ENCODE measurements at places on chromosomes 4 and X. TPM values are rescaled to one million over a fixed set of nuclear protein-coding genes. Genes with fewer than 3 reads are reported as not detected.

DNA sequence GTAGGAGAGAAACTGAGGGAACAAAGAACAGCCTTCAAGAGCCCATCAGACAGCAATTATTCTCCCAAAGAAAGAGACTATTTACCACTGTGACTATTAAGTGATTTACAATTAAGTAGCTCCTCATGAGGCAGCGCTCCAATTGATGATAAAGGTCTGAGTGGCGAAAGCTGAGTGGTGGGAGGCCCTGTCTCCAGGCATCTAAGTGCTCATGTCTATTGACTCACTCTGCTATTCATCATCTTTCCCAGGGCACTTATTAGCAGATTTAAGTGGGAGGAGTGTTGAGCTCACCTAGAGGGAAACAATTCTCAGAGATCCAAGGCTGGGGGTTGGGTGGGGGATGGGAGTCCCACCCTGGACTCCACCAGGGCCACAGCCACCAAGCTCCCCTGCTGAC lies 23.3 kb downstream of the AMER1 start:
- no peak for DNase-seq

GRCh38 chrX:144790148-144790547 lies 457.2 kb upstream of the SPANXN1 start:
- no peak for DNase-seq

DNA sequence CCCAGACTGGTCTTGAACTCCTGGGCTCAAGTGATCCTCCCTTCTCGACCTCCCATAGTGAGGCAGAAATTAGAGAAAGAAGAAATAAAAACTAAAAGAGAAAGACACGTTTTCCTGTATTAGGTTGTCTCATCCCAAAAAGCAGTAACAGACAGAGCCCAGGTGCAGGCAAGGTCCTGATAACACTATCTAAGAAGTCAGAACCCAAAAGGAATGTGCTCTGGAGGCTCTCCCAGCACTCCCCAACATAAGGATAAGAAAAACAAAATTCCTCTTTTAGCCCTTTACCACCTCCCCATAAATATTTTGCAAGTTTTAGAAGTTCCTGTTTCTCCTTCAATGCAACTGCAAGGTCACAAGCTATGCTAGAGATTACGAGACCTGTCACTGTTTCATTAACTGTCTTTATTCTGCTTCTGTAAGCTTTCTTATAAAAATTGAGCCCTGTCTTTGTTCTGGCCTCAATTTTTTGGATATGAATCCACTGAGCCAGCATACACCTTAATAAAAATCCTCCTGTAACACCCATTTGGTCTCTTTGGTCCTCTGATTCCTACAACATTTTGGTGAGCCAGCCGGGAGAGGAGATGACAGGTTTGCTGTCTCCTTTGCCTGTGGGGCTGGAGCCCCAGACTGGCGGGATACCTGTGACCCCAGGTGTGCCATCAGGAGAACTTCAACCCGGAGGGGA lies 25.9 kb downstream of the LIAS start:
- DNase-seq, result no peak

DNA sequence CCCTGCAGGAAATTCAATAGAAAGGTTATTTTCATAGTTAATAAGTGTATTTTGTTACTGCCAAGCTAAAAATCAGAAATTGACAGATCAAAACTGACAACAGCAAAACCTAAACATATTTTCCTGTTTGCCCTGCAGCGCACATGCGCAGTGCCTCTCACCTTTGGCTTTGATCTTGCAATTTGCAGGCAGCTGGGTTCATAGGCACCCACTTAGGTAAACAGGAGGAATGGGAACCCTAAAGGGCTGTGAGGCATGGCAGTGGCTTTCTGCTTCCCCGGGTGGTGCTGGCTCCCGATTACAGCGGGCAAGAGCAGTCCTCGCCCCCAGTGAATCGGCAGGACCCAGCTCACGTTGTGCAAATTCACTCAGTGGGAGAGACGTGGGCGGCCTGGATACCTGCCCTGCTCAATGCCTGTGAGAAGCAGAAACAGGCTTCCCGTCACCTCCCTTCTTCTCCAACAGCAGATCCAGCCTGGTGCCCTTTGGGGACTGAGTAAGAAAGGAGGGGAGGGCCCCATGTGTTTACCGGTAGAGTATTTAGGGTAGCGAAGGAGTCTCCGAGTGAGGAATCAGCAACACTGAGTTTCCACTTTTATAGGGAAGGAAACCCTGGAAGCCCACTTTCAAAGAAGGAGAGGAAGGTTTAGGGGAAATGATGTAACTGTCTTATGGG lies 25.7 kb downstream of the CCKAR start:
- no peak for DNase-seq

GRCh38 chr4:146349306-146349705 lies 135.0 kb downstream of the REELD1 start:
- no peak for DNase-seq

GRCh38 chr4:151852202-151852601 lies 91.4 kb upstream of the GATB start:
- no peak for DNase-seq

DNA sequence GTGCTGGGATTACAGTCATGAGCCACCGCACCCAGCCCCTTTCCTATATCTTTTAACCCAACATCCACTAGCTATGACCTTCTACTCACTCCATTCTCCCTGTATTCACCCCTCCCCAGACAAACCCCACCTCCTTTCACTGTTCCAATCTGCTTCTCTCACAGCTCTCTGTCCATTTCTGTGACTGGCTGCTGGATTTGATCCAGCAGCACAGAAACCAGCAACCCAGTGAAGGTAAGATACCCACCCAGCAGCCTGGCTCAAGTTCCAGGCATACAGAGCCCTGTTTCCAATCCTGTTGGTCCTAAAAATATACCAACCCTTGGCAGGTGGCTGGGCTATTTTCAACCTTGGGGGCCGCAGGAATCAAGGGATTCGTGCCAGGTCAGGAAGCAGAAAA lies 56.9 kb upstream of the SMIM10 start:
- DNase-seq, result no peak

DNA sequence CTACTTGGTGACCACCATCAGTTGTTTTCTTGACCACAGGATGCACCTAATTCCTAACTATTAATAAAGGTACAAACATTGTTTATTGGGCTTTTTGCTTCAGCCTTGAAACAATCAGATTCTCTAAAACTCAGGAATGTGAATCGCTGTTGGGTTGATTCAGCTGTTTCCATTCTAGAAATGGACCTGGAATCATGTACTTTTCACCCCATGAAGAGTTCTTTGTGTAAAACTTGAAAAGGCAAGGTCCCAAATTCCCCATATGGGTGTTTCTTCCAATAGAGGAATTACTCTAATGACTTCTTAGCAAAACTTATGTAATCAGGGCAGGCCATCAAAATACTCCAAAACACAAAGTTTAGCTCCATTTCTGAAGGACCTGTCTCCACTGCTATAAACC lies 7.4 kb downstream of the AFAP1 start:
- DNase-seq, result no peak

Gene NDNF
- total RNA-seq, result not detected

Data from activated naive CD4-positive, alpha-beta T cell treated with anti-CD3 and anti-CD28 coated beads, Interleukin-2, amount 50 U/mL, for 72 hours (primary cell).